CD4-positive, alpha-beta T cell treated with Interleukin-4 for 1 hour (primary cell): ENCODE measurements at places on chromosomes 2 and 18.

- no peak for DNase-seq
These were observed 559.3 kb upstream of the PIK3C3 start for GRCh38 chr18:41395695-41396094.

DNA sequence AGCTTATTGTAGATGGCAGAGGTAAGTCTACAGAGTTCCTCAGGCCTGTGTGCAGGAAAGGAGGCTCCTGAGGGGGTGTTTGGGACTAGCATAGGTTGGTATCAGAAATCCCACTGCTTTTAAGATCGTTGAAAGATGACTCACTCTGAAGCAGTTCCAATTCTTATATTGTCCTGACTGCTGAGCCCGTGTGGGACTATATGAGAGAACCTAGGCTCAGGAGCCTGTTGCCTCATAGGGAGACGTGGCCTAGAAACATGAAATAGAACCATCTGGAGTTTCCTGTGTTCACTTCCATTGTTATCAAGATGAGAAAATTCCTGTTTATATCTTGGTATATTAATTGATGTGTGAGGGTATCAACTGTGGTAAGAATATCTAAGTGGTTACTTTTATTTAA is 5.7 kb downstream of the CCT7 start:
- no peak for DNase-seq

DNA sequence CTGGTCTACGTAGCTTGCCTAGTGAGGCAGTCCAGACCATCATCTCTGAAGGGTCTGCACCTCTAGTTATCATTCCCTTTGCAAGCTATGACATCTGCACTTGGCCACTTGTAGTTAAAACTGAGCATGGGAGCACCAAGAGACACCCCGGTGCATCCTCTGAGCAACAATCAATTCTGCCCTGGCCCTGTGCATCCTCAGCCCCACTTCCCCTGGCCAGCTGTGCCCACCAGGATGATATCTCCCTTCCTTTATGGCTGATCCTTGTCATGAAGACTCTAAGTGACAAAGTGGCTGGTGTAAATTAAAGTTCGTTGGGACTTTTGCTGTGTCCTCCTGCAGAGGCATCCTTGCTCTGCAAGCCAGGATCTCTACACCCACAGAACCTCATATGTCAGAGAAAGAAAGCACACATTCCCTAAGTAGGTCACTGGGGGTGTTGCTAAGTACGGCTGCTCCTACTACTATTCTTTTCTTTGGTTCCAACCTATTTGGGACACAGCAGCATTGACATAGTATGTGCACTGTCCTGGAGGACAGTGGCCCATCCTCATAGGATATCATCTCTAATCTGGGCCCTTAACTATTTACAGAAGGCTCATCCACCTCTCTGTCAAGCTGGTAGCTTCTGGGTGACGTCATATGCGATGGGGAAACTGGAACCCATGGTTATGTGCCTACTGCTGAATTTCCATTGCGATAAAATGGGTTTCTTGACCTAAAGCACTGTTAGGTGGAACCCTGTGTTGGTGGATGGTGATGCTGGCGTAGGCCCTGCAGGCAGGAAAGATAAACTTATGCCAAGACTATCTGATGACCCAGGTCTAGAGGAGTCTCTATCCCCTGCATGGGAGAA is 384.3 kb upstream of the ID2 start:
- no peak for DNase-seq

DNA sequence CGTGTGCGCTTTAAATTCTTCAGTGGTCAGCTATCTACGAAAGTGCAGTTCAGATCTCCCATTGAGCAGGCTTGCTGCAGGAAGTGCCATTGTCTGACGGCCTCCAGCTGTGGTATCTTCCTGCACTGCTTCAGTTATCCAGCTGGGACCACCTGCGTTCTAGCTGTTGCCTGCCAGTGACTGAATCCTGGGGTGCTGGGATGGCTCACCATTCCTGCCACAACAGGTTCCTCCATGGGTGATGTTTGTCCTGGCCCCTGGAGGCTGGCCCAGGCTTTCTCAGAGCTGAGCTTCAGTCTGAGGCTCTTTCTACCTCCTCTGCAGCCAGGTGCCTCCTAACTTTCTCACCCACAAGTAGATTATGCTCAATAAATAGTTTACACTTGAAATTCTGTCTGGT is 498.5 kb upstream of the HS6ST1 start:
- DNase-seq = no peak

DNA sequence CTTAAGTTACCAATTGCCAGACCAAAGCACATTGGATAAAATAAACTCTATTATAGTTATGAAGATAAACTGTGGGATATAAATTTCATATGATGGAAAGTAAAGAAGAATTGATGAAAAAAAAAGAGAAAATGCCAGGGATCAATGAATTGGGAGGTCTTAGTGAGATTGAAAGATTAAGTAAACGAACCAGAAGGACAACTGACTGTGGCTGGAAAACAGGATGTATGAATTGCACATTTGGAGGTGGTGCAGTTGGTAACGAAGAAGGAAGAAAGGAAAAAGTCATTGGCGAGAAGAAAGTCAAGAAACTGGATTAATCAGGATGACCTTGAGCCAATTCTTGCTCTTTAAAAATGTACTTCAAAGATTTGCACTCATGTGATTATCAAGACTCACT is 166.7 kb downstream of the NCK2 start:
- no peak for DNase-seq
